Activated T-cell treated with anti-CD3 and anti-CD28 coated beads for 1 hour (primary cell): ENCODE measurements at places on chromosomes 11 and 22.

- DNase-seq: no peak
Measured at GRCh38 chr11:97367406-97368083, 977.7 kb downstream of the JRKL start.

DNA sequence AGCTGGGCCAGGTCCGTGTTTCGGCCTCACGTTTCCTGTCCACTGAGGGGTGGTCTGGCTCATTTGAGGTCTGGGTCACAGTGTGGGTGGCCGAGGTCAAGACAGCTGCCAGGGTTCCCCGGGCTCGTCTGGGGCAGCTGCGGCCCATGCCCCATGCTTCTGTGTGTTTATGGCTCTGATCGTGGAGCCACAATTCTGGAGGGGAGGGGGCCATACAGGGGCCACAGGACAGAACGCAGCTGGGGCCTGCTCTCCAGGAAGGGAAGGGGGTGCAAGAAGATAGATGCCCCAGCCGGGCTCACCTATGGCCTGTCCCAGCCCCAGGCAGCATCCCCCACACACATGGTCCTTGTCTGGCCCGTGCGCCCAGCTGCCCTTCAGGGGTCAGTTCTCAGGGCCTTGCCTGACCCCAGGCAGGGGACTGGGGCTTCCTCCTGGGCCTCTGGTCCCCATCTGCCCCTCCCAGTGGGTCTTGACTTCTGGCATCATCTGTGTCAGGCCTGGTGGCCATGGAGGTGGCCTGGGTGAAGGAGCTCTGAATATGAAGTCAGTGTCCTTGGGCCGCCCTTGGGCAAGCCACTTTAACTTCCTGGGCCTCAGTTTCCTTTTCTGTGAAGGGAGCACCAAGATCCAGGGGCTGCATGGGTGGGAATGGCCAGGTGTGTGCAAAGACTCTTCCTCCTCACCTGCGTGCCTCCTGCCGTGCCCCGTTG lies 8.4 kb downstream of the TSPAN32 start:
- no peak for DNase-seq

GRCh38 chr11:119373921-119374631 lies 7.4 kb downstream of the USP2 start:
- no peak for DNase-seq

GRCh38 chr11:105456950-105457349 lies 152.9 kb upstream of the GRIA4 start:
- no peak for DNase-seq

DNA sequence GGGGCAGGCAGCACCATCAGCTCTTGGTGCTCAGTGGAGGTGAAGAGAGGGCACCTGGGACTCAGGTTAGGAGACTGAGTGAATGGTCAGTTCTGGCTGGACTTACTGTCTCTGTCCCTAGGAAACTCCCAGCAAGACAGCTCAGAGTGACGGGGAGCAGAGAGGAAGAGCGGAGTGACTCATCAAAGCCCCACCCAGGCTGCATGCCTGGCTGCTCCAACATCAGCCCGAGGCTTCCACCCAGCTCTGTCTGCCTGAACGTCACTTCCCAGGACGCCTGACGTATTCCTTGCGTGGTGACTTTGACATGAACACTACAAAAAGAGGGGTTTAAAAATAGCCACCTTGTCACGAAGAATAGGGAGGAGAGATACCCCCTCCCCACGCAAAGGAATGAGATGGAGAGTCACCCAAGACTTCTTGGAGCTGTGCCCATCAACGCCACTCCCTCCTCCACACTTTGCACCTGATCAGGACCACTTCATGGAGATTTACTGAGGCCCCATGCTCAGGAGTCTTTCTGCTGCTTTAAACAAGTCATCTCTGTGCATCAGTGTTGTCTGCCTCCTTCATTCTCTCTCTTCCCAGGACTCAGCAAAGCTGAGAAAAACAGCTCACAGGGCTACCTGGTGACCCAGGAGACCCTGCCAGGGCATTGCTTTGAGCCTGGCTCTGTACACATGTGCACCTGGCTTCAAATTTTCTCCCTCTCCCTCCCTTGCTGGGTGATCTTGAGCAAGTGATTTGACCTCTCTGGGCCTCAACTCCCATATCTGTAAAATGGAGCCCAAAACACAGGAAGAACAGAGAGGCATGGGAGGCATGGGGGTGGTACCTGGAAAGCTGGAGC lies 83.1 kb downstream of the MN1 start:
- no peak for DNase-seq

DNA sequence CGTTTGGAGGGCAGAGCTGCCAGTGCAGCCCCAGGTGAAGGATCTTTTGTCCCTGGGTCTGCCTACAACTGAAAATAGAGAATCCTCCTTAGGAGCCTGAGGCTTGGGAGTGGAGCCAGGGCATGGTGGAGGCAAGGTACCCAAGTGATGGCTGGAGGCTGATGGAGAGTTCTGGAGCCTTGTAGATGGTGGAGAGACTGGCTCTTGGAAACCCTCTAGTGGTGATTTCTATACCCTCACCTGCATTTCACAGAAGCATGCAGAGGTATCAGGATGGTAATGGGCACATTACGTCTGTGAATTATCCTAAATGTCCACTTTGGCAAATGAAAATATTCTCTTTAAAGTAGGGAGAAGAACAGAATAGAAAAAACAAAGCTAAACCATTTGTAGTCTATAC lies 44.4 kb downstream of the INSC start:
- DNase-seq: no peak

GRCh38 chr11:396948-397548 lies 3.0 kb downstream of the PKP3 start:
- no peak for DNase-seq

DNA sequence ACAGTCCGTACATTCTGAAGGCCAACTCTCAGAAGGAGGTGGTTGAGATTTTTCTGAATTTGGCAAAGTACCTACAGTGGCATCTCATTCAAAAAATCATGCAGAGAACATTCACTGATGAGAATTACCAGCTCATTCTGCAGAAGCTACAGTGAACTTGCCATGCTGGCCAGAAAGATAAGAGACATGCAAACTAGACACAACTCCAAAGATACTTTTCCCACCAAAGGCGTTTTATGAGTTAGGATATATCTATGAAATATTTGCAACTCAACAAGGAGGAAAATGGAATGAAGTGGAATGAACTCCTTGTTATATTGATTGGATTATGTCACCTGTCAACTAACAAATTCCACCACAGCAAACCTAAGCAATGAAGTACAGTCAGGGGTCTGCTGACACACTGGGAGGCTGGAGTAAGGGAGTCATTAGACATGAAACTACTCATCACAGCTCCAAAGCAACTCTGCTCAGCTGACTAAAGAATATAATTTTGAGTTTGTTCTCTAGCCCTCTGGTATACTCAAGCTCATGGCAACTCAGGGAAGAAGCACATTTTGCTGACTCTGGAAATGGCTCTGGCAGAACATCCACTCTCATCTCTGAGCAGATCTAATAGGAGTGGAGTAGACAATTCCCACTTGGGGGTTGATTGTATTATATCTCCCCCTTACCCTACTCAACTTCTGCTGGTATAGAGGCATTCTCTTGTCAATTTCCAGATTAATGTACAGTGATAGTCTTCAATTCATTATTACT lies 22.9 kb downstream of the MAML2 start:
- DNase-seq: no peak

GRCh38 chr11:115760461-115761320 lies 256.5 kb upstream of the CADM1 start:
- no peak for DNase-seq
